ENCODE measurements at places on chromosomes 7 and 10. TPM values are rescaled to one million over a fixed set of nuclear protein-coding genes. Genes with fewer than 3 reads are reported as not detected.
A peak's percentile ranks its signal among the peaks of the same experiment; 100 is the strongest.

DNA sequence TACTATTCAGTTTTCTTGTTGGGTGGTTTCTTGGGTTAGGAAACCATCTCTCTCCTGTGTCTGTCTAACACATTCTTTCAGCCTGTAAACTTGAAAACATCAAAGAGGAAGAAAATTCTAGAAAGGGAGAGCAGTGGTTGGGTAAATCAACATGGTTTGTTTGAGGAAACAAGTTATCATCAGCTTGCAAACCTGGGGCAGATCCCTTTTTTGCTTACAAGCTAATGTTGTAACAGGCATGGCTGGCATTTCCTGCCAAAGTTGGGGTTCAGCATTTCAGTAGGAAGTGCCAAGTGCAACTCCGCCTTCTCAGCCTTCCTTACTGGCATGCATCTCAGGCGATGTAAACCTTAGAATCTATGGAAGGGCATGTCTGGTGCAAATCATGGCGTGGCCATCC is 112.6 kb downstream of the EEPD1 start:
- DNase-seq = no peak

GRCh38 chr7:45584261-45585210 is 10.4 kb downstream of the ADCY1 start:
- no peak for DNase-seq

- DNase-seq = no peak
Measured at GRCh38 chr7:133077394-133077793, 4.5 kb downstream of the CHCHD3 start.

DNA sequence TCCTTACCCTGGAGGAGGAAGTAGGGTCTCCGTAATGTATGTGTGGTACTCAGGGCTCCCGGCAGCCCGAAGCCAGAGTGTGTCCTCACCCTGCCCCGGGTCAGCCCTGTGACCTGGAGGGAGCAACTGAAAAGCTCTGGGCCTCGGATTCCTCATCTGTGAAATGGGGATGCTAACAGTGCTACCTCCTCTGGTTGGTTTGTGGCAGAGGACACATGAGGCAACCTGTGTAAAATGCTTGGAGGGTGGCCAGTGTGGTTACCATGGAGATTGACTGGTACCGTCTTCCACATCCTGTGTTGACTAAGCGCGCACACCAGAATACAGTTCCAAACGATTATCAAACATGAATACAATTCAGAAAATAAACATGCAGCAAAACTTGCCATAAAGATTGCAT is 163.8 kb upstream of the KLF6 start:
- DNase-seq = no peak

DNA sequence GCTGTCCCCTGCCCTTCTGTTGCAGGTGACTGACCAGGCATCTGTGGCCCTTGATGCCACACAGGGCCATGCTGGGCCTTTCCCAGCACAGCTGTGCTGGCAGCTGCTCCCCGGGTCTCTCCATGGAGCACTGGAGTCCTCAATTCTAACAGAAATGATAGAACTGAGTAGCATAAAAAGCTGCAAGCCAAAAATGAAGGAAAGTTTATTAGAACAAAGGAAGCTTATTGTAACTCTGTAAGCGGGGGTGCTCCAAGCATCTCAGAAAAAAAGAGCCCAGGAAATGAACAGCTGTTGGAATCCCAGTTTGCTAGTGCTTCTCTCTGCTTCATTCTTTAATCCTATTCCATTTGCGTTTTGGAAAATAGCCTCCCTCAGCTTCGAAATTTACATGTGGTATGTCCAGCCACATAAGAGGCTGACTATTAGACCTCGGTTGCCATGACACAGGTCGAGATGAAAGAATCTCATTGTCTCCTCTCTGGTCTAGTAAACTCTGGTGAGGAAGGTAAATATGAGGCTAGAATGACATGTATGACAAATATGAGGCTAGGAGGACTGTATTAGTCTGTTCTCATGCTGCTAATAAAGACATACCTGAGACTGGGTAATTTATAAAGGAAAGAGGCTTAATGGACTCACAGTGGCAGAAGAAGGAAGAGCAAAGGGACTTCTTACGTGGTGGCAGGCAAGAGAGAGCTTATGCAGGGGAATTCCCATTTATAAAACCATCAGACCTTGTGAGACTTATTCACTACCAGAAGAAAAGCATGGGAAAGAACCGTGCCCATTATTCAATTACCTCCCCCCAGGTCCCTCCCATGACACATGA is 23.7 kb downstream of the EPDR1 start:
- no peak for DNase-seq

Gene CYP3A7
- not detected for total RNA-seq

DNA sequence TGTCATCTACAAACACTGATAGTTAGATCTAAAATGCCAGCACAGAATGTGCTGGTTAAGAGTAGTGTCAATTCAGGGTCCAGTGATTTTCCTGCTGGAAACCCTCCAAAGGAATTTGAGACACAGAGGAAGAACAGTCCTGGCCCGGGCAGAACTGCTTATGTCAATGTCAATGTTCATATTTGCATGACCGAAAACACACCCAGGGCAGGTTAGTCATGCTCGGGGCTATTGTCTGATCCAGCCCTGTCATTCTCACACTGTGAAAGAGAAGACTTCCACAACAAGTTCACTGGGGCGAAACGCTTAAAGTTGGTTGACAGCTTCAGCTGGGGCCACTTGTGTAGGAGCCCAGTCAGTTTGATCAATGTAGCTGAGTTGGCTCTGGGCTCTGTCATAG is 139.3 kb downstream of the C1GALT1 start:
- DNase-seq = no peak

- DNase-seq = peak; percentile 49
Measured at GRCh38 chr10:116287906-116288501, 15.0 kb upstream of the GFRA1 start.

All from SJSA1 (cell line).